Right ventricle myocardium inferior (tissue), 1 donor: ENCODE measurements at places on chromosomes 7 and 10.

DNA sequence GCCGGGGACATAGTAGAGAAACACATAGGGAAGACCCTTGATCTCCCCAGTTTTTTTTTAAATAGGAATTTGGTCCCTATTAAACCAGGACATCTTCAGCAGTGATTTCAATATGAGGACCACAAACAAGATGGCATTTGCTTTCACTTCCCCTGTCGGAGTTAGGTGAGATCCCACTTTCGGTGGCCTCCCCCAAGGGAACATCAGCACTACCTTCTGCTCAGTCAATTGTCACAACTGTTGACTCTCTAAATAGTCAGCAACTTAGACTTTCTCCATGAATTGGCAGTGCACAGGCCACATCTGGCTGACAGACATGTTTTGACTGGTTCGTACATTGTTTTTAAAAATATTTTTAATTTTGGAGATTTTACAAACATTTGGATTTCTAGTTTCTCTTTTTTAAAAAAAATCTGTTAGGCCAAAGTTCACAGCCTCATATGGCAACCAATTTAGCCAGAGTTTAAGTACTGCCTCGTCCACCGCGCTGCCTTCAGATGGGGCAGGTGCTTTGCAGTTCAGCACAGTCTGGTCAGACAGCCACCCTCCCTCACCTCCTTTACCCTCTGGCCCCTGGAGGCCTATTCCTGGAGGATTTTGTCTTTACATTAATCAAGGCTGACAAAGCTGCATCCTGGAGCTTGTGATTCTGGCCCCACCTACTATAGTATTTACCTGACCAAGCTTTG, 139.2 kb upstream of the PRR15 start:
- no peak for DNase-seq

- no peak for DNase-seq
Measured at GRCh38 chr7:115910541-115911164, 119.9 kb downstream of the TFEC start.

DNA sequence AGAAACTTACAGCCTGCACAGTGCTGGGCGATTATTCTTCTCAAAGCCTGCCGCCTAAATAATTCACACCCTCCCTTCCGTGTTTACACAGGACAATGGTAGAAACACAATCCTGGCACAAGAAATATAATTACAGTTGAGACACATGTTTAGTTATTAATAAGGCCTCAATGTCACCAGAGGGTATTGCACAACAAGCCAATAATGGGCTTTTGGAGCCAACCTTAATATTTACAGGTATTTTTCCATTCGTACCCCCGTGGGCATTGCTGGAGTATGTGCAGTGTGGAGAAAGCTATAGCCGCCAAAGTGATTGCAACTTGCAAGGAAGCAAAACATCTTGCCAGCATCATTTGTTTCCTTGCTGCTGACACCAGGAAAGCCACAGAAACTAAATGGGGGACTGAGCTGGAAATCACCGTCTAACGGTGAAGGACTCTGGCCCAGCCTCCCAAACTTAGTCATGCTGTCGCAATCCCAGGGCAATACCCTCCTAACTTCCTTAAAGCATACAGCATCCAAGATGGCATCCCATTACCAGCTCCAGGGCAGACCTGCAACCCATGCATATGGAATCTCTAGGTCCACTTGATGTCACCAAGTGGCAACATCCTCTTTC, 8.6 kb downstream of the CALN1 start:
- no peak for DNase-seq

DNA sequence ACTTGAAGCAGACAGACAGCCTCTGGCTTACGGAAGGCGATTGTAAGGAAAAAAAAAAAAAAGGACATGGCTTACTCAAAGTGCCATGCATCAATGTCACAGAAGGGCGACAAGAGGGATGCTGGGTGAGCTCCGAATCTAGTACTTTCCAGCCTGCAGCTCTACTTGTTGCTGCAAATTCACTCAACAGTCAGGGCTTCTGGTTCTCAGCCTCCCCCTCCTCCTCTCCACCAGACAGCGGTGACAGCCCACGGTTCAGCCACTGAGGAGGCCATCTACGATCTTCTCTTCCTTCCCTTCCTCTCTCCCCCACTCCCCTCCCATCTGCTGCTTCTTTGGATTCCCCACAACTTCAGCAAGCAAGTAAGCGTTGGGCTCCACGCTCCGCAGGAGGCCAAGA, 63.5 kb downstream of the PRKAG2 start:
- DNase-seq, result no peak

DNA sequence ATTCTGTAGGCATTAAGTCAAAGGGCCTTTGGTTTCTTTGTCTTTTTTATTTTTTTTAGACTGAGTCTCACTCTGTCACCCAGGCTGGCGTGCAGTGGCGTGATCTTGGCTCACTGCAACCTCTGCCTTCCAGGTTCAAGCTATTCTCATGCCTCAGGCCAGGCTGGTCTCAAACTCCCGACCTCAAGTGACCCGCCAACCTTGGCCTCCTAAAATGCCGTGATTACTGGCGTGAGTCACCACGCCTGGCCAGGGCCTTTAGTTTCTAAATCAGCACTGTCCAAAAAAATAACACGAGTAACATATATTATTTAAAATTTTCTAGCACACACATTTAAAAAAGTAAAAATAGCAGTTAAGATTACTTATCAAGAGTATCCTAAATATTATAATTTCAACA, 11.1 kb upstream of the ACSL5 start:
- peak; percentile 78 for DNase-seq

GRCh38 chr7:4143511-4144171, 538.5 kb upstream of the FOXK1 start:
- no peak for DNase-seq

DNA sequence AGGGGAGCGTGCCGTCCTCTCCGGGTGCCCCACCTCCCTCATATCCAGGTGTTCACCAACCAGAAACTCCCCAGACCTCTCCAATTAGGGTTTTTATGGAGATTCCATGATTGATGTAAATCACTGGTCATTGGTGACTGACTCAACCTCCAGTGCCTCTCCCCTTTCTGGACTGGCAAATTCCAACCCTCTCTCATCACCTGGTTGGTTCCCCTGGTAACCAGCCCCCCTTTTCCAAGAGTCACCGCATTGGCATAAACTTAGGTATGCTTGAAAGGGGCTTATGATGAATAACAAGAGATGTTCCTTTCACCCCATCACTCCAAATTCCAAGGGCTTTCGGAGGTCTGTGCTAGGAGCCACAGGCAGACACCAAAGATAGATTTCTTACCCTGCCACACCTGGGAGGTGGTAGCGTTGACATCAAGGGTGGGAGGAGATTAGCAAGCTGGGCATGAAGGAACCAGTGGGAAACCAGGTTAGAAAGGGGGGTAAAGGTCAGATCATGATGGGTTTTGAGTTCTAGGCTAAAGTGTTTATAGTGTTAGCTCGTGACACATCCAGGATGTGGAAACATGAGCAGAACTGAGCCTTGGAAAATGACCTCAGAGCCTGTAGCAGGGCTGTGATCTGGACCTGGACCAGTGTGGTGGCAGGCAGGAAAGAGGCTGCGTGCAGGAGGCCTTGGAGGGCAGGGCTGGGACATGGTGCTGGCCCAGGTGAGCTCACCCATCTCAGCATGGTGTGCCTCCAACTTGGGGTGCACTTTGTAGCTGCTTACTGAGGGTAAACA, 45.1 kb downstream of the CAMK1D start:
- DNase-seq, result no peak

DNA sequence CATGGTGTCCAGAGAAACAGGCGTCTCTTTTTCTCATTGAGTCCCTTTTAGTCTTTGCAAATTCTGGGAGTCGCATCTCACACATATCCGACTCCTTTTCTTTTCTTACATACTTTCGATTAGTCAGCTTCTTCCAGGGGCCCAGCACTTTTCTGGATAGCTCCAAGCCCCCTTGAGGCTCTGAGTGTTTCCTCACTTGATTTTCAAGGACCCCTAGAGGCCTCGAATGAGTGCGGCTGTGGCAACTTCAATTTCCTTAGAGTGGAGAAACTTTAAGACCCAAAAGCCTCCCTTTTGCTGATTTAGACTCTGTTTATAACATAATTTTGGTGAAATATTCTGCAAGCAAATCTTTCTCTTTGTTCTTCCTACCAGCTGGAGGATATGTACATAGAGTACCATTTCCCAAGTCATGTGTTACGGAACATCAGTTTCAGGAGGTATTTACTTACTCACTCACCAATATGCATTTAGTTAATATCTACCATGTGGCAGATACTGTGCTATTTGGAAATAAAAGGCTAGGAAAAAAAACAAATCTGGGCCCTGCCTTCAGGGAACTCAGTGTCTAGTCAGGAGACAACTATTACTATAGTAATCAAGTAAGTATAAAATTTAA, 555.2 kb downstream of the REEP3 start:
- no peak for DNase-seq

DNA sequence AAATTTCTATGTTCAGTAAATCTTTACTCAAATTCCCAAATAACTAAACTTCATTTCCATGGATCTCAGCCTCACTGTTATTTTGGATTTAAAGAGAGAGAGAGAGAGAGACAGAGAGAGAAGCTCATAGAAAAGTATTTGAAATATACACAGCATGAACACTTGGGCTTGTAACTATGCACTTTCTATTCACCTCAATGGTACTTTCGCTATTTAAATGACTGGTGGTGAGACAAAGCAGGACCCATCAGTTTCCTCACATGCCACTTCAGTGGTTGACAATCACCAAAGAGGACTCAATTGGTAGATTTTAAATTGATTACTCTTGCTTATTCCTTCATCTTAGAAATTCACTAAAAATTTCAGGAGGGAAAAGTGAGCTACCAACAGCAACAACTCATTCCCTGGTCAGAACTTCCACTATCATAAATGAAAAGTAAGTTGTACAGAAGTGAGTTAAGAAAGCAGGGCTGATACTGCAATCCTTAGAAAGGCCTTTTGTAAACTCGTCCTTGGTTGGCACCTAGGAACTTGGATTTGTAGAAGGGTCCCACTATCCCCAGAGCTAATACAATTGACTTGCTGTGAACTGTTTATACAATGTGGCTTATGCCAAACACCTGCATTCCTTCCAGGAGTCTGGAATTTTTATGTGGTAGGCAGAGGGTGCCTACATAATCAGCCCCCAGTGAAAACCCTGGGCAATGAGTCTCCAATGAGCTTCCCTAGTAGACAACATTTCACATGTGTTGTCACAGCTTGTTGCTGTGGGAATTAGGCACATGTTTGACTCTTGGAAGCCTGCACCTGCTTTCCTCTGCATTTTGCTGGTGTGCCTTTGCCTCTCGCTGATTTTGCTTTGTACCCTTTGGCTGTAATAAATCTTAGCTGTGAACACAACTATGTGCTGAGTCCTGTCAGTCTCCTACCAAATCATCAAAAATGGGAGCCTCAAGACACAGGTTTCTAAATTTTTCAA, 10.8 kb downstream of the ERLIN1 start:
- DNase-seq, result no peak

DNA sequence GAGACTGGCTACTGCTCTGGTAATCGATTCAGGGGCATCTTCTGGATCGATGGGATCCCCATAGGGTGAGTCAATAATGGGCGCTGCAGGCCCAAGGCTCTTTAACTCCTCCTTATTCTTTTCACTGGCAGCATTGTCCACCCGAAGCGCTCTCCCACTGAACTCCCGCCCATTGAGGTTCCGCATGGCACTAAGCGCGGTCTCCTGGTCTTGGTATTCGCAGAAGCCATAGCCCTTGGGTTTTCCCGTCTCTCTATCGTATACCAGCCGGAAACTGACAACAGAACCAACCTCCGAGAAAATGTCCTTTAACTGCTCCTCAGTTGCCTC, 285 bp downstream of the CSTF2T start:
- no peak for DNase-seq

DNA sequence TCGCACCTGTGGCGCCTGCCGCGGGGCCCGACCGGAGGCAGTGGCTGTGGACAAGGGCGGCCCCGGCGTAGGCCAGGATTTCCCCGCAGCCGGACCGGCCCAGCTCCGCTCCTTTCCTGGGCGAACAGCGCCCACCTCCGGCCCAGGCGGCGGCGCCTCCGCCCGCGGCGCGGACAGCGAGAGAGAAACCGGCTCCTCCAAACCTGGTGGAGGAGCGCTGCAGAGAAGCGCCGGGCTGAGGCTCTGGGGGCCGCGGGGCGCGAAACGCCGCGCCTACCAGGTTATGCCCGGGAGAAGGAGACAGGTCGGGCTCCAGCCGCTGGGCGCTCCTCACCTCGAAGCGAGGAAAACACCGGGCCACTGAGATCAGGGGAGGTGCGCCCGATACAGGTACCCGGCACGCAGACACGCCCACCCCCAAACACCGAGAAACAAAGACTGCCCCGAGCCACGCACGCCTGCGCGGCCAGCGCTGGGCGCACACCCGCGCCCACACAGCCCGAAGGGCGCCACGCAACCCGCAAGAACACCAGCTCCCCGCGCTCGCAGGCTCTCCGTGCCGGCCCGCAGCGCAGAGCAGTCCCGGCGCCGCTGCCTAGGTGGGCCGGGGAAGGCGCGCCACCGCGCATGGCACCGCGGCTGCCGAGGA, 3.3 kb downstream of the GRID1 start:
- no peak for DNase-seq

- DNase-seq, result no peak
Measured at GRCh38 chr10:114773197-114773532, 48.4 kb upstream of the FHIP2A start.

GRCh38 chr10:20406281-20407104, 490.6 kb downstream of the NEBL start:
- DNase-seq, result no peak

DNA sequence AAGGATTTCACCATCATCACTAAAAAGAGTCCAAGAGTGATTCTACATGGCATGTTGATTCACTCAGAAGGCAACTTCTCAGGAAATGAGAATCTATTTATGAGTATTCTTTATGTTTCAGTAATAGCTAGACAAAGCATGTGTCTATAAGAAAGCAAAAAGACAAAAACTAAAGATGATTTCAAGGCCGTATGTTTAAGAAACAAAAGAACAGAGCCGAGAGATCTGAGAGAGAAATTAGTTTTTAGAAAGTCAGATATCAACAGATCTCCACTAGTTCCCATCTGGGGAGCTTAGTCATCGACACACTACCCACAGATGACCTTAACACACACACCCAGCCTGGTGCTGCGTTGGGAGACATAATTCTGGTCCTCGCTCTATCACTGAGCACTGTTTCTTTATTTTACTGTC, 21.0 kb downstream of the PIP4K2A start:
- DNase-seq, result peak; percentile 37

DNA sequence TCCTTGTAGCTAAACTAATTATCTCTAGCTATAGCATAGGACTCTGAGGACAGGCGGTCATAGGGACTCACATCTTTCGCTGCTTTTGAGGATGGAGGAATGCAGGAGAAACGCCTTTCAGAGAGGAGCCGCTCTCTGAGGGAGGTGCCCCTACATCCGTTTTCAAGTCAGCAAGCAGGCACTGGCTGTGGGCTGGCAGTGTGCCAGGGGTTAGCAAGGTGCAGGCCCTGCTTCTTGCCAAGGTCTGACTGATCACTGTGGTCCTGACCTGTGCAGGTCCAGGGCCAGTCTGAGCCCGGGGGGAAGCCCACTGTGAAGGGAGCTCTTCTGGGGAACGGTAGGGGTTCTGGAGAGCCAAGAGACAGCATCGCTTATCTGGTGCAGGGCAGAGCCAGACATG, 89.4 kb downstream of the SH3PXD2A start:
- DNase-seq, result no peak

DNA sequence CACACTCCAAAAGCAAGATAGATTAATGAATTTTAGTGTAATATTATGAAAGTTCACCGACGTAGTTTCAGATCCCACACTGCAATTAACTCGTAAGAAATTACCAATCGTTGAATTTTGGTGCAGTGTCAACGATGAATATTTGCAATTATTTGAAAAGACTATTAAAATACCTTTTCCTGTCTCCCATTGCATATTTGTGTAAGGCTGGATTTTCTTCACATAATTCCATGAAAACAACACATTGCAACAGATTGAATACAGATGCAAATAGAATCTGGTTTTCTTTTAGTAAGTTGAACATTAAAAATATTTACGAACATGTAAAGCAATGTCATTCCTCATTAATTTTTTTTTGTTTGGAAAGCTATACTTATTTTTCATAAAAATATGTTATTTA, 50.9 kb downstream of the DNMBP start:
- DNase-seq, result no peak
